ENCODE measurements at places on chromosomes 5 and 9. TPM values are rescaled to one million over a fixed set of nuclear protein-coding genes. Genes with fewer than 3 reads are reported as not detected.

TMC1 gene
- total RNA-seq: not detected

PCDHB11 gene
- 0.55 TPM for total RNA-seq

GABRB2 gene
- not detected for total RNA-seq

SPINK13 gene
- 0.50 TPM for total RNA-seq

PPP1R26 gene
- 22.5 TPM for total RNA-seq
